ENCODE measurements at places on chromosomes 7 and 10.
A peak's percentile ranks its signal among the peaks of the same experiment; 100 is the strongest.

DNA sequence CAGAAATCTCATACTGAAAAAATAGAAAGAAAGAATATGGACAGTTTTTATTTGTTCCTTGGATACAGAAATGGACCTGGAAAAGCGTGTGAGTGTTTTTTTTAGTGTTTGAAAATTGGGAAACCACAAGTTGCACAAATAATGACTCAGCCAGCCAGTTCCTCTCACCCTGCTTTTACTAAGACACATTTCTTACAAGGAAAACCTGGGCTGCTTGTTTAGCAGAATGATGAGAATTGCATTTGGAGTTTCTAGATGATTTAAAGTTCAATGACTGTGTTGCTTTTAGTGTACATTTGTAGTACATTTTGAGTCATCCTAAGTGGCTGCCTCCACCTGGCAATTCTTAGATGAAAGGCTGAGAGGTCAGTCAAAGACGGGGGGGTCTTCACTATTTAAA is 218.7 kb downstream of the ABCA13 start:
- no peak for DNase-seq

DNA sequence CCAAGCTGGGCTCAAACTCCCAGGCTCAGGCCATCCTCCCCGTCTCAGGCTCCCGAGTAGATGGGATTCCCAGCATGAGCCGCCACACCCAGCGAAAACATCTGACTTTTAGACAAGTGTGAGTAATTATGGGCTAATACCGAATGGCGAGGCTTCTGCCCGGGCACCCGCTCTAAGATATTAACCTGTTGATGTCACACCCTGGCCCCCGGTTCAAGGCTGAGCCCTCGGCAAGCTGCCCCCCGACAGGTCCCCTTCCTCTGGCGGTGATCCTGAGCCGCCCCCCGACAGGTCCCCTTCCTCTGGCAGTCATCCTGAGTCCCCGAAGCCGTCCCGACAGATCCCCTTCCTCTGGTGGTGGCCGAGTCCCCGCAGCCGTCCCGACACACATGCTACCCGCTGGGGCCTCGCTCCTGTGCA is 5.2 kb downstream of the PSMG3 start:
- DNase-seq: no peak

DNA sequence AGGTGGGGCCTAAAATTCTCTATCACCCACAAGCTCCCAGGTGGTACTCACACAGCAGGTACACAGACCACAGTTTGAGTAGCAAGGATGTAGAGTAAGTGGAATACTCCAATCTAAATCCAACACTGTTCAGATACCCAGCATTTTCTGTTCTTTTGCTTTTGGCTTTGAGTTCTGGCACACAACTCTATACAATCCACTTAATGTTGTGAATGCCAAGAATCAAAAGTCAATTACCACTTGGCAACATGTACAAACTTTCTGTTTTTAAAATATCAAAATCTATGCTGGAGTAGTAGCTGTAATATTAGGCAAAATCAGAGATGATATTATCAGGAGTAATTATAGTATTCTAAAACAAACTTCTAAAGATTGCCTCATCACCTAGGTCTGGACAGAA is 133.4 kb upstream of the LRRTM3 start:
- DNase-seq: no peak

DNA sequence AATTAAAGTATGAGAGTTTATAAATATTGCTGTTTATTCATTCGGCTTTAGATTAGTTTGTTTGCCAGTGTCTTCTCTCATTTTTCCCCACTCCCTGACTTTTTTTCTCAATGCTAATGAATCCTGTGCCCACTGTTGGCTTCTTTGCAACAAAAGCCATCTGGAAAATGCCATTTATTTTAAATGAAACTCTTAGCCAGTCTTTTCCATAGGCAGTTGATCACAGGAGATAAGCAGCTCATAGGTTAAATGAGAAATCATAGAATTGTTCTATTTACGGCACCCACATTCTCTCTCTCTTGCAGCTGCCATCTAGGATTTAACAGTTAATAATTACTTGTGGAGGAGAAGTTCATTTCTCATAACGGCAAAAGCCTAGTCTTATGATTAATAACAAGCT is 249.3 kb upstream of the POM121L12 start:
- DNase-seq: no peak

- no peak for DNase-seq
Observed at GRCh38 chr10:122847782-122848604, 2.3 kb upstream of the CUZD1 start.

DNA sequence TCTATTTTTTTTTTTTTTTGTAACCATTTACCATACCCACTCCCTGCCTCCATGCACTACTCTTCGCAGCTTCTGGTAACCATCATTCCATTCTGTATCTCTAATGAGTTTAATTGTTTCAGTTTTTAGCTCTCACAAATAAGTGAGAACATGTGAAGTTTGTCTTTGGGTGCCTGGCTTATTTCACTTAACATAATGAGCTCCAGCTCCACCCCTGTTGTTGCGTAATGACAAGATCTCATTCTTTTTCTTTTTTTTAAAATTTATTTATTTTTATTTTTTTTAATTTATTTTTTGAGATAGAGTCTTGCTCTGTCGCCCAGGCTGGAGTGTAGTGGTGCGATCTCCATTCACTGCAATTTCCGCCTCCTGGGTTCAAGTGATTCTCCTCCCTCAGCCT is 142.3 kb upstream of the PCLO start:
- no peak for DNase-seq

- no peak for DNase-seq
Observed at GRCh38 chr7:84664626-84665025, 470.0 kb upstream of the SEMA3A start.

DNA sequence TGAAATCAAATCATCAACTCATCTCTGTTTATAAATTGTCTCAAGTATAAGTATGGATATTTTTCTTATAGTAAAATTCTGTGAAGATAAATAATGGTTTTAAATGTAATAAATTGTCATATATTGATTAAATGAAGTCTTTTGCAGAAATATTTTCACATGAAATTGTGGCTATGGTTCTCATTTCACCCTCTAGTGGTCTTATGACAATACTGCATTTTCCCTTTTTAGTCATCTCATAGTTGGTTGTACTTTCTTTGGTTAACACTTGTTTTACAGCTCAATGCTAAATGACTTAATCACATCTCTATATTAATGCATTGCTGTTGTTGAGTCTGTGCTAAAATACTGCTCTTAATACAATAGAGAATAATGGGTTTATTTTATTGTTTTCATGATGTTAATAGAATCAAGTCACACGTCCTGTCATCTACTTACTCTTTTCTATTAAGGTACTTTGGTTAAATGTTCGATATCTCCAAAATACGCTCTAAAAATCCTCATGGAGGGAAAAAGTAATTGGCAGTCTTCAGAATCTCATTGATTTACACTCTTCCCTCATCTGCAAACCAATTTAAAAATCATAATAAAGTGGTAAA is 38.0 kb upstream of the CACNA2D1 start:
- no peak for DNase-seq

GRCh38 chr7:17929647-17930395 is 10.5 kb downstream of the SNX13 start:
- no peak for DNase-seq

- DNase-seq: no peak
Observed at GRCh38 chr7:138465046-138465445, 5.0 kb downstream of the TRIM24 start.

DNA sequence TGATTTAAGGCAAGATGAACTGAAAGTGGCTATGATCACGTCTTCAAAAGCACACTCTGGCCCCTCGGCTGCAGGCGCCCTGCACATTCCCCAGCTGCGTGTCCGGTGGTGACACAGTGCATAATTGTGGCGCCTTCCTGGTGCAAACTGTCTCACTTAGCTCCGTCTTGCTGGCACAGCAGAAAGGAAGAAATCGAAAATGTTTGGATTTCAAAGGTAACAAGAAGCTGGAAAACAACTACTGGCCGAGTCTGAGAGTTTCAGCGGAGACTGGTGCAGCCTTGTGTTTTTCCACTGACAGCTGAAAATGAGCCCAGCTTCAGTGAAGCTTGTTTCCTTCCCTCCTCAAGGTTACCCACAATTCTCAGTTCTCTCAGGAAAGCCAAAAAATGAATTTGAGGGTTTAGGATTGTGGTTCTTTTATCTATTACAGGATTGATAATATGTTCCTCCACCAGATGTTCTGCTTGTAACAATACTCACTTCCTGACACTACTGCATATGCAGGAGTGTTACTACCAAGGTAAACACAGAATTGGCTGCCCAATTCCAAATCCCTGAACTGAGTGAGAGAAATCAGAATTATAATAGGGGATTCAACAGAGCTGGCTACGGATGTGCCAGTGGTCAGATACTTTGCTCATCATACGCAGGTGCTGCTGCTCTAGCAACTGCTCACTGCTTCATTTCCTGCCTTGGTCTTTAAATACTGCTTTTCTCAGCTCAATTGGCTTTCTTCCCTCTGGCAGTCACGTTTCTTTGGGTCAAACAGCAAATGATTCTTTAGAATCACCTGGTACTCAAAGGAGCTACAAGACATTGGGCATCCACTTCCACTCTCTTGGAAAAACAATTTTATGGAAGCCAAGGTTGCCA is 63.7 kb downstream of the TRUB1 start:
- DNase-seq: no peak

- peak; percentile 60 for DNase-seq
Observed at GRCh38 chr10:114684084-114684821, 26.2 kb upstream of the ABLIM1 start.

GRCh38 chr7:147510923-147511322 is 1079.6 kb upstream of the C7orf33 start:
- DNase-seq: no peak

DNA sequence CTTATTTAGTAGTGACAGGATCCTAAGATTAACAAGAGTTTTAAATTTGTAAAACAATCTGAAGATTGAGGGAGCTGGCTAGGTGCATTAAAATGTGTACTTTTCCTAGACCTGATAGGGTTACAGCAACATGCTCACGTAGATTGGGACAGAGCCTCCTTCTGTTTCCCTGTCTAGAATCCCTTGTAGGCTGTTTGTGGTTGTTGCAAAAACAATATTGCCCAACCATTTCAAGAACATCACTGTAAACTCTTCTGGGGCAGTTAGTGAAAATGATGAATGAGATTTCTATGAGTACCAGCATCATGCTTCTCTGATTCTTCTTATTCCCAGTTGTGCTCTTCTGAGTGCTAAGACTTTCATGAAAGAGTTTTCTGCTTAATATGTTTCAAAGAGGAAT is 14.7 kb upstream of the CPED1 start:
- no peak for DNase-seq

DNA sequence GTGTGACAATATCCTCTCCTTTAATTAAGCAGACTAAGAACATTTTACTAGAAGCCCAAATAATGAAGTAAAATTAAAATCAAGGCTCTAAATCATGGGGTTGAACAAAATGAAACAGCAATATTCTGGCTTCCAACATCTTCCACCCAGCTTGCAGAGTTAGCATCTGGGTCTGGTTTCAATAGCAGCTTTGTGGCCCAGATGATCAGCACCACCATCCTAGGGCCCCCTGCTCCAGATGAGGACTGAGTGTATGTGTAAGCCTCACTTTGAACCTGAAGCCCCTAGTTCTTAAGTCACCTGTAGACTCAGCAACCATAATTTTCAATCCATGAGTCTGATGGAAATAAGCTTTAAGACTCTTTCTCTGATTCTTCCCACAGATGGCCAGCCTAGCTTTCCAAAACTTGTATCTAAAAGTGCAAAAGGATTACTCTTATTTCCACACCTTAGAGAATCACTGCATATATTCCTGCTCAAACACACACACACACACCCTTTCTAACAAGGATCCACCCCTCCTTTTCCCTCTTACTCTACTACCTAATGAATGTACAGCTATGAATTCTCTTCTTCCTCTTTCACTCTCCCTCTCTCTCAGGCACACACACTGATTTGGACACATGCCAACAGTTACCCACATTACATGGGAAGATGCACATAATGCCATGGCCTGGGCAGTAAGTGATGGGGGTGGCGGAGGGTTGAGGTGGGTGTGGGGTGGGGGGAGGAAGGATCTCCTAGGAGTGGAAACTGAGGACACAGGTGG is 3.5 kb downstream of the DENND11 start:
- DNase-seq: no peak

- no peak for DNase-seq
Observed at GRCh38 chr7:55484241-55484640, 88.1 kb downstream of the VOPP1 start.

- DNase-seq: no peak
Observed at GRCh38 chr7:24052572-24053260, 231.3 kb upstream of the NPY start.

DNA sequence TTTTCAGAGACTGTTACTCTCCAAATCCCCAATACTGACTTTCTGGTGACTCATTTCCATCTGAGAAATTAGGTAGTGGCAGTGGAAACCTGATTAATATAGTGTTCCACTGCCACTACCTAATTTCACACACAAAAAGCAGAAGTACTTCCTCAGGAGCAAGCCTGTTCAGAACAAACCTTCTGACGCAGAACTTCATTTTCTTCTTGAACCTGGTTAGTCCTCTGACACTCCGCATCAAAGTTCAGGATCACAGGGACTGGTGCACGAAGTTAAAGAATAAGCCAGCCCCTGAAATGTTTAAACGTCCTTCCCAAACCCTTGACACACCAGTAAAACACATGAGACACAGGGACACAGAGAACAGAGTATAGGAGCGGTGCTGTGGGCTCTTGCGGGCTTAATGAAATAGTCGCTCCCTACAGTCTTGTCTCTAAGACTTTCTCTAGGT is 4.4 kb downstream of the WDR91 start:
- no peak for DNase-seq

DNA sequence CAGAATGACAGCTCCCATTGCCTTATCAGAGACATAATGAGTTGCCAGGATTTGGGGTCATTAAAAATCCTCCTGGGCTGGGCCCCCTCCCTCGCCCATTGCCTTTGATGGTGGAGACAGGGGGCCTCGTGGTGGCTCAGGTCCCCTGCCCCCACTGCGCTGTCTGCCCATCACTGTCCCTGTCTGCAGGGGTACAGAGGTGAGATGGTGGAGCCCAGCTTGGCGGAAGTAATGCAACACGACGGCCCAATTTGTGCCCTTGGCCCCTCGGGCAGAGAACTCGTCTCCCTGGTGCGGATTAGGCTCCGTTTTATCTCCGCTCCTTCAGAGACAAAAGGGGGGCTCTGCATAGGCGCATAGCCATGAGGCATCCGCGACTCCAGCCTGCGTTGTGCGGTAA is 152.4 kb upstream of the UNC5B start:
- no peak for DNase-seq

DNA sequence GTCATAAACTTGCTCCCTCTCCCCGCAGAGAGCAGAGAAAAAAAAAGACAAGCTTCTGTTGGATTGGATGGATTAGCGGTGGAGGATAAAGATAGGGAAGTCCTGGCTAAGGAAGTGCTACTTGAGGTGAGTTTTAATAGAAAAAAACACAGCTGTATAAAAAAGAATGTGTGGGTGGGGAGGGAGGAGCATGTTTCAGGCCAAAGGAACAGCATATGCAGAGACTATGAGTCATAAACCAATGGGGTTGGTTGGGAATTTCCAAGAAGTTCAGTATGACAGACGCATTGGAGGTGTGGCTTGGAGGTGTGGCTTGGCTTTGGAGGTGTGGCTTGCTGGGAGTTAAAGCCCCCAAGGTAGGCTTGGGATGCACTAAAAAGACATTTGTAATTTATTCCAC is 103.0 kb upstream of the LSM8 start:
- DNase-seq: no peak

- no peak for DNase-seq
Observed at GRCh38 chr7:96144260-96144526, 177.7 kb downstream of the SLC25A13 start.

Measured in skin of body (tissue), 3 donors.